ENCODE measurements at places on chromosomes 2 and 18.

- DNase-seq = no peak
These were observed 1100.2 kb downstream of the CBLN2 start for GRCh38 chr18:71443706-71444480.

DNA sequence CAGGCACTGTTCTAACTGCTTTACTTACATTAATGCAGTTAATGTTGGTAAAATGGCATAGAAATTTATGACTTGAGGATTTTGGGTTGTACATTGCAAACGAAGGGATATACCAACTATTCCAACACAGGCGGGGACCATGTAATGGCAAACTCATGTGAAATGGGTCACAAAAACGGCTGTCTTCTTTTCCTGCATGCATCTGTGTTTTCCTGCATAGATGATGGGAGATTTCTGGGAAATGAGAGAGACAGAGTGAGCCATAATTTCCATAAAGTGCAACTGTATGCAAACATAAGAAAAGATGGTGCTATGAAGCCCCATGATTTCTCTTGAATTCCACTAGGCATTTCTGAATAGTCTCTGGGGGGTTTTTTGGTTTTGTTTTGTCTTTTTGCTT is 82.3 kb downstream of the ALPK2 start:
- DNase-seq = no peak

- DNase-seq = no peak
These were observed 72.1 kb upstream of the FAM98A start for GRCh38 chr2:33671198-33671597.

DNA sequence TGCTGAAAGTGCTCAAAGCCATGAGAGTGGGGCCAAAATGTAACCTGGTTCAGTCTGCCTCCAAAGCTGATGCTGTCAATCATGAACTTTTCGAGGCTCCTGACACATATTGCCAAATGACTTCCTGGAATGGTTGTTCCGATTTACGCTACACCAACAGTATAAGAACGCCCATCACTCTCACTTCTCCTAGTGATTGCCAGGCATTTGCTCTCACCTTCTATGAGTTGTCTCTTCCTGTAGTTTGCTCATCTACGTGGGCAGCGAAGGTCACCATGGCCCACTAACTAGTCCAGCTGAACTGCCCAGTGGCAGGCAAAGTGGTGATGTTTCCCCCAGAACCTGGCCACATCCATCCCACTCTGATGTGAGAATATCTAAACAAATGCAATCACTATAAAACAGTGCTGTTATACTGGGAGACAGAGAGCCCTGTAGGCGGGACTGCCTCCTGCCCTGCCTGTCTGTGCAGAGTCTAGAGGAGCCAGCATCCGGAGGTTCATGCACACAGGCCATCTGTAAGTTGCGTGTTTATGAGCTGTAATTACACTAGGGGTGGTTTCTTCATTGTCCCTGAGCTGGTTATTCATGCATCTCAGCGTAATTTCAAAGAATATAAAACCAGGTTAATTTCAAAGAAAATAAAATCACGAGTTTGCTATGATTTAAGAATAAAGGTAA is 8.8 kb upstream of the CABLES1 start:
- no peak for DNase-seq

DNA sequence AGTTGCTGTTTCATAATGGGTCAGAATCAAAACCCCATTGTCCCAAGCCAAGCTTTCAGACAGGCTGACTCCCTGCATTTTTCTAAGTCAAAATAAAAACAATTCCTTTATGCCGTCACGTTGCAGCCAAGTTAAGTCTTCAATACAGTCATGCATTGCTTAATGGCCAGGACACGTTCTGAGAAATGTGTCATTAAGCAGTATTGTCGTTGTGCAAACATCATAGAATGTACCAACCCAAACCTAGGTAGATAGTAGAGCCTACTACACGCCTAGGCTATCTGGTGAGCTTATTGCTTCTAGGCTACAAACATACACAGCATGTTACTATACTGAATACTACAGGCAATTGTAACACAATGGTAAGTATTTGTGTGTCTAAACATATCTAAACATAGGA is 160.4 kb upstream of the FOSL2 start:
- no peak for DNase-seq

- no peak for DNase-seq
These were observed 68.6 kb downstream of the FHOD3 start for GRCh38 chr18:36365836-36366775.

DNA sequence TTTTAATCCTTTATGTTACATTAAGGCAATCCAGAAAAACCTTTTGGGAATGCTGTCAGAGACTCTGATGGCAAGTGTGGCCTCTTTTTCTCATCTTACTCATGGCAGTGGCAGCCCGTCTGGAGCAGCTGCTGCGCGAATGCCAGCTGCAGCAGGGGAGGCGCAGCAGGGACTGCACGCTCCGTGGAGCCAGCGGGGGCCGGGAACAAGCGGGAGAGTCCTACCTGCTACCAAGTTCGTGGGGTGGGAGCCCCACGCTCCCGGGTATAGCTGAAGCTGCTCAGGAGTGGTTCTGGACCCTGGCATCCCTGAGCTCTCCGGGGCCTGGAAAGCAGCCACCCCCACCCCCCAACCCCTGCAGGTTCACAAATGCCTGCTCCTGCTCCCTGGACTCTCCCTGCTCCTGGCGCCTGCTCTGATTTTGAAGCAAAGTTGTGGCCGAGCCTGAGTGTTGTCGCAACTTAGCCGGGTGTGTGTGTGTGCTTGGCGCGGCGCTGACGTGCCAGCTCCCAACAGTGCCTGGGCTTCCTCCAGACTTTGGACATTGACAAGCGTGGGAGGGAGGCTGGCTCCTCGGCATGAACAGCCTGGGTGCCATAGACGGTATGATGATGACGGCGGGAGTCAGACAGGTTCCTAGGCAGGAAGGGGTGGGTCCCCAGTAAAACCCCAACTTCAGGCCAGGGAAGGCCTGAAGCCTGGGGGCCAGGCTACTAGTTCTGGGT is 21.7 kb downstream of the TMX3 start:
- DNase-seq = no peak

GRCh38 chr2:14126846-14127245 is 505.7 kb upstream of the LRATD1 start:
- DNase-seq = no peak

DNA sequence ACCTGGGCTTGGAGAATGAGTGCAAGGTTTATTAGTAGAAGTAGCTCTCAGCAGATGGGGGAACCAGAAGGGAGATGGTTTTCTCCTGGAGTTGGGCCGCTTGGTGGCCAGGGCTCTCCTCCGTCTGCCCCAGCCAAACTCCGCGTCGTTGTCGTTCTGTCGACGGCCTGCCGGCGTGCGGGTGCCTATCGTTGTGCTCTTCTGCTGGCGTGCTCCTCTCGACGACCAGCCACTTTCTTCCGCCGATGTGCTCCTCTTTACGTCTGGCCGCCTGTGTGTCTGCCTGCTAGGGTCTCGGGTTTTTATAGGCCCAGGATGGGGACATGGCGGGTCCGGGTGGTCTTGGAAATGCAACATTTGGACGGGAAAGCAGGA is 119.1 kb downstream of the BMPR2 start:
- no peak for DNase-seq

DNA sequence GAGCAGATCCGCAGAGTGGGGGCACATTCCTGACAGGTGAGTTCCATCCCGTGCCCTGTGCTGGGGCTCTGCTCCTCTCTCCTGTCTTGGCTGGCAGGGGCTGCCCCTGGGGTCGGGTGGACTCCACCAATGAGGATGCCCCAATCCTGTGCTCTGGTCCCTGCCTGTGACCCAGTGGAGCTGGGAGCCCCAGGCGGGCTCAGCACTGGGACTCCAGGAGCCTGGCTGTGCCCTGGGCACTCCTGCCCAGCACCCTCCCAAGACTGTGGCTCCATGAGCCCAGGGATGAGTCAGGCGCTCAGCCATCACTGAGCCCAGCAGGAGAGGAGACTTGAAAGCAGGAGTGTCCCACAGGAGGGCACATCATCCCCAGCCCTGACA is 53.9 kb downstream of the MBP start:
- no peak for DNase-seq

GRCh38 chr2:54274781-54275242 is 18.8 kb upstream of the TSPYL6 start:
- DNase-seq = no peak

- DNase-seq = no peak
These were observed 511.6 kb downstream of the PLCL1 start for GRCh38 chr2:198315791-198316630.

- no peak for DNase-seq
These were observed 21.9 kb downstream of the GALNT3 start for GRCh38 chr2:165772183-165772582.

- DNase-seq = no peak
These were observed 4.6 kb downstream of the AGXT start for GRCh38 chr2:240873098-240873788.

DNA sequence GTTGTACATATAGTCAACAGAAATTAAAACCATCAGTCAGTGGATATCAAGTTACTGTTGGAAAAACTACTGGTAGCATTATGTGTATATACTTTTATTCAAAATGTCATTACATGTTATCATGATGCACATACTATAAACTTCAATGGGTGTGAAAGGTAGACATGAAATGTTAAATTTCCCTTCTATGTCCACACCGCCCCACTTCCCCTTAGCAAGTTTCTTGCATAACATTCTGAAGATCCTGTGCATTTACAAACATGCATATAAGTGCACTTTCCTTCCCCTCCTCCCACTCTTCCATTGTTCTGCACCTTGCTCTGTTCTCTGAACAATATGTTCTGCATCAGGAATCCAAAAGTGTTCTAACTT is 16.6 kb upstream of the HK2 start:
- no peak for DNase-seq

DNA sequence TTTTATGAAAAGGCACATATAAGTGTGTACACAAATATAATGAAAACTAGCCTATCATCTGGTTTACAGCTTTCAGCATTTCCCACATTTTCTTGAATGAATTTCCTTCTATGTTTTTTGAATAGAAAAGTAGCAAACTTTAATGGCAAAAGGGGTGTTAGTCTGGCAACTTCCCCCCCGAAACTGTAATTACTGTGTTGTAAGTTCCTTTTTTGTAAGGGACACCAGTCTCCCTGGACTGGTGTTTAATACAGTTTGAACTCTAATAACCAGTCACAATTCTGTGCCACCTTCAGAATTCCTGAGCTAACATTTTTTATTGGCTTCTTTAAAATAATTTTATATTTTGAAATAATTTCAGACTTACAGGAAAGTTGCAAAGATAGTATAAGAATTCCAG is 94.2 kb downstream of the ACSL3 start:
- DNase-seq = no peak

DNA sequence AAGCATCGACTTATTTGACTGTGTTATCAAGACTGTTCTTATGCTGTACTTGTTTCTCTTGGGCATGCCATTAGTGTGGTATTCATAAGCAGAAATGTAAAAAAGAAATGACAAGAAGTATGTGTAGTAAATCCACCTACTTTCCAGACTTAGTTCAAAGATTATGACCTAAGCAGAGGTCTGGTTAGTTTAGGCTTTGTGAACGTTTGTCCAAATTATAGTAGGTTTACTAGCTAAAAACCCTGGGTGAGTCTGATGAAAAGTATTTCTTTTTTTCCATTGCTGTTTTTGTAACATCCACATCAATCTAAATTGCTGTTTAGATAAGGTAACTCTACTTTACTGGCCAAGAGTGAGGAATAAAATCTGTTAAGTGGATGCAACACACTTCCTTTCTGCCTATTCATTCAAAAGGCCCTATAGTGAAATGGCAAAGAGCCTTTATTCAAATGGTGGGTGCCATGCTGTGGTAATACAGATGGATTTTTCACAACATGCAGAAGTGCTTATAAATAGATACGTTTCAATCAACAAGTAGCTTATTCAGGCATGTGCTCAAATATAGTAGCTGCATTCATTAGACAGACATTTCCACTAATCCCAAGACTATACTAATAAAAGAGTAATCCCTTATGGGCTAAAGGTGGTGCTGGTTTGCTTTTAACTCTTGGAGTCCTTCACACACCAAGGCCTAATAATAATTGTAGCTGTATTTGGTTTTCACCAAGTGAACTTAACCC is 122.5 kb upstream of the LTBP1 start:
- no peak for DNase-seq

- no peak for DNase-seq
These were observed 489.1 kb upstream of the SMIM21 start for GRCh38 chr18:75916624-75916982.

- no peak for DNase-seq
These were observed 298.4 kb upstream of the MC4R start for GRCh38 chr18:60671021-60671420.

DNA sequence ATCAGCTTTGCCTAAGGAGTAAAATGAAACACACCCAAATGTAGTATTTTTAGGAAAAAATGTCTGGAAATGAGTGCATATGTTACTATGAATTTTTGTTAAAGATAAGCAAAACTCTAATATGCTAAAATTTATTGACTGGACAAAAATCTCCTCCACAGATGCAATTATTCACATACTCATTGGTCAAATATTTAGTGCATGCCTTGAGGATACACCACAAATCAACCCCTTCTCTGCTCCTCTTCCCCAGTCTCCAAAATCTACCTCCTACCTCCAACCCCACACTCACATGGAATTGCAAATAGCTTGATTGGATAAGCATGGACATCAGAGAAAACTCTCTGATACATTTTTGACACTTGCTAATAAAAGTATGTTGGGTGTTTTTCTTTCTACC is 95.6 kb upstream of the CDC42EP3 start:
- no peak for DNase-seq

GRCh38 chr2:120255986-120256650 is 3.5 kb downstream of the RALB start:
- DNase-seq = no peak

DNA sequence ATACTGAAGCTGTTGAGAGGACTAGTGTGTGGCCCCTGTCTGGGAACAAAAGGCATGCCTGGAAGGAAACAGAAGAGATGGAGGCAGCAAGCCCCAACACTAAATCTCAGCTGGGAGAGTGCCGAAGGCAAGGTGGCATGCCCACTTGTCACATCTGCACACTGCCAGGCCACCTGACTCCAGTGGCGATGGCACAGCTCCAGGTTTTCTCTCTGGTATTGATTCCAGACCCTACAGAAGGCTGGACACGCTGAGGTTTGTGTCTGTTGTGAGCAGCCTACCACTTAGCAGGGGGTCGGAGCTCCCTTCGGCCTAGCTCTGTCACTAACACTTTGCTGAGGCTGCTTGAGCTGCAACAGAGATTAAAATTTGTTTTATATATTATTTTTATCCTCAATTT is 307.3 kb downstream of the TDRD15 start:
- no peak for DNase-seq

GRCh38 chr2:191713837-191714236 is 35.9 kb downstream of the NABP1 start:
- peak; percentile 48 for DNase-seq

DNA sequence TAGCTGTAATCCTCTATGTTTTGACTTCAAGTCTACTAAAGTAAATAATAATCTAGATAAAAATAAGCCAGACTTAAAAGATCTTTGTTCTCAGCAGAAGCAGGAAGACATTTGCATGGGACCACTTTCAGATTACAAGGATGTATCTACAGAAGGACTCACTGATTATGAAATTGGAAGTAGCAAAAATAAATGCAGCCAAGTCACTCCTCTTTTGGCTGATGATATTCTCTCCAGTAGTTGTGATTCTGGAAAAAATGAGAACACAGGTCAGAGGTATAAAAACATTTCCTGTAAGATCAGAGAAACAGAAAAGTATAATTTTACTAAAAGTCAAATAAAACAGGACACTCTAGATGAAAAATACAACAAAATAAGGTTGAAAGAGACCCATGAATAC is 338.4 kb downstream of the ZNF804A start:
- no peak for DNase-seq

- peak; percentile 44 for DNase-seq
These were observed 6.2 kb upstream of the TMEM87B start for GRCh38 chr2:112048887-112049286.

- DNase-seq = no peak
These were observed 87.4 kb upstream of the CAPN13 start for GRCh38 chr2:30894498-30895119.

GRCh38 chr2:171814883-171815282 is 79.2 kb downstream of the SLC25A12 start:
- DNase-seq = no peak

All from Calu3 (cell line).